ENCODE measurements at places on chromosomes 3 and 15.

GRCh38 chr3:106282943-106283342, 414.1 kb upstream of the CBLB start:
- DNase-seq: no peak

DNA sequence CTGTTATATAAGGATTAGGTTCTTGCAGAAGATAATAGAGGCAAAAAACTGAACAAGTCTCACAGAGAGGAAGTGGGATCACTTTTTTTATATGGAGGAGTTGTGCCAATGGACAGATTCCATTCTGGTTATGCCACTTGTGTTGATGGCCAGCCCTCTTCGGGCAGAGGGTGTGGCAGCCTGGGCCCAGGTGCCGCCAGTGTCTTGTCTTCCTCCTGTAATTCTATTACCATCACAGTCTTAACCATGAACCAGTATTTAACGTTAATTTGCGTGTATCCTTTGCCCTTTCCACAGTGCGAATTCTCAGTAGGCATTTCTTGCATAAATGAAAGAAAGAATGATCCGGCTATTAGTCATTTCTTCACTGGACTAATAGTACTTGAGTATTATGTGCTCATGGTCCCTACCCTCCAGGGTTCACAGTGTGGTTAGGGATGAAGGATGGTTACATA, 7.0 kb upstream of the USP4 start:
- no peak for DNase-seq

GRCh38 chr3:56975567-56975966, 84.9 kb upstream of the SPATA12 start:
- no peak for DNase-seq

- DNase-seq: no peak
Measured at GRCh38 chr3:177035676-177036075, 161.6 kb downstream of the TBL1XR1 start.

DNA sequence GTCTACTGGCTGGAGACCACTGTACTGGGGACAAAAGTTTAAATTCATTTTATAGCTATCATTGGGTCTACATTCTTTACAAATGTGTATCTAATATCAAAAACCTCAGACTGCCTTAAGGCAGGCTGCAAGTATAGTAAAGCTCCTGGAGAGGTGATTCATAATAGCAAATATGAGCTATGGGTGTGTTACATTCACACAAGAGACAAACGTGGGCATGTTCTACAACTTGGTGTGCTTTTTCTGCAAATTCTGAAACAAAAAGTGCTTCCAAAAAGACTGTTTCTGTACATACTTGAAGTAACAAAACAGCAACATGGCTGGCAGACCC, 1101.4 kb downstream of the ROBO1 start:
- peak; percentile 87 for DNase-seq

GRCh38 chr15:81893182-81893835, 152.5 kb downstream of the MEX3B start:
- no peak for DNase-seq

DNA sequence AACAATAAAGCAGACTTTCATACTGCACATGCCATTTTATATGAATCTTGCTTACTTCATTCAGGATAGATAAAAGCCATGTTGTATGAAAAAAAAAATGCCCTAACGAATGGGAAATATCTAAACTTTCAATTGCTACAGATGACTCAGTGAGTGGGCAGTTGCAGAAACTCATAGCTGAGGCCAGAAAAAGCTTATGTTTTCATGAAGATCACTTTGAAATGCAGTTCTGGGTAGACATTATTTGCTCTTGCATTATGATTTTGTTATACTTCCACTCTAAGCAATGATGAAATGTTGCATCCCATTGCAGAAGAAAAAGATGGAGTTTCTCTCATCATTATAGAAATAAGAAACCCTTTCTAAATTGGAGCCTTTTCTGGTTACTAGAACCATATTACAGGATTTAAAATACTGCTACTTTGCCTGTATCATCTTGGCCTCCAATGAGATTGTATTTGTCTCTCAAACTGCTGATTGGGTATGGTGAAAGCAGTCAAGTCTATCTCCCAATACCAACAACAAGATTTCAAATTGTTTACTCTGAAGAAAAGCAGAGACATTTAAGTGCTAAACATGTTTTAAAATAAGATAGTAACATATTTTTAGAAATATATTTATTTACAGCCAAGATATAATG, 17.0 kb downstream of the PEAK1 start:
- DNase-seq: no peak

DNA sequence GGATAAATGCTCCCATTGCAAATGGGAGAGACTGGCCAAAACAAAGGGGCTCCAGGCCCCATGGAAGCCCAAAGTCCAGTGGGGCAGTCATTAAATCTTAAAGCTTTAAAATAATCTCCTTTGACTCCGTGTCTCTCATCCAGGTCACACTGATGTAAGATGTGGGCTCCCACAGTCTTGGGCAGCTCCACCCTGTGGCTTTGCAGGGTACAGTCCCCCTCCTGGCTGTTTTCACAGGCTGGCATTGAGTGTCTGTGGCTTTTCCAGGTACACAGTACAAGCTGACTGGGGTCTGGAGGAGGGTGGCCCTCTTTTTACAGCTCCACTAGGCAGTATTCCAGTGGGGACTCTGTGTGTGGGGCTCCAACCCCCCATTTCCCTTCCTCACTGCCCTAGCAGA, 45.9 kb downstream of the NIPA2 start:
- DNase-seq: no peak

DNA sequence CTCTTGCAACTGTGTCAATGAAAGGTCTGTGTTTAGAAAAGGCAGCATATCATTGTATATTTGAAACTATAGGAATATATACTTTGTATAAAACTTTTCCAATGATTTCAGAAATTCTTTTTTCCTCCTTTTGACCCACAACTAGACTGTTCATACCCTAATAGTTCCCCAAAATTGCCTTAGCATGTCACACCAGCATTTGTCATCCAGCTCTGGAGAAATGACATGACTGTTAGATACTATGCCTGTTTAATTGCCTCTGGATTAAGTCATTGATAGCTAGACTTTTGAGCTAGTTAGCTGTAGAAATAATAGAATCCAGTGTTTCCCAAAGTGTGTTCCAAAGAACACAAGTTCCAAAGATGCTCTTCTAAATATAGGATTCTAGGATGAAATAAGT, 32.4 kb downstream of the B3GALNT1 start:
- DNase-seq: no peak

GRCh38 chr3:123883701-123884202, 380 bp downstream of the MYLK start:
- no peak for DNase-seq

DNA sequence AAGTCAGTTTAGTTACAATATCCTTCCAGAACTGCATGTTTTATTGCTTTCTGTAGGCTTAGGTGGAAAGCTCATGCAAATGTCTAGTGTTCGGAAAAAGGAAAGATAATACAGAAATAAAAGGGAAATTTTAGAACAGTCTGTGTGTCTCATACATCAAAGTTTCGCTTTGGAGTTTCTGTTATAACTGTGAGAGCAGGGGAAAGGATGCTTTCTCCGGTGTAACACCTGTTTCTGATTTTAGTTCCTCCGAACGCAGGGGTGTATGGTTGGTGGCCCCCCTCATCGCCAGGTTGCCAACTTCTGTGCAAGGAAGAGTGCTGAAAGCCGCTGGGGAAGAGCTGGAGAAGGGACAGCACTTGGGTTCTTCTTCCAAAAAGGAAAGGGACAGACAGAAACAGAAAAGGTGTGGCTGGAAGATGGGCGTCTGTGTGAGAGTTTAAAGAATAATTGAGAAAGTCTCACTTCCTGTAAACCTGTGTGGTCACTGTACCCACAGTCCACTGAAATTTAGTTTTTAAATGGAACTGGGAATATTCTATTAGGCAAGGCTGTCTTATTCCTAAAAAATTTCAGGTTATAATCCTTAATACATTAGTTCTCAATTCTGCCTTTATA, 6.7 kb downstream of the P2RY12 start:
- no peak for DNase-seq

- no peak for DNase-seq
Measured at GRCh38 chr3:127731546-127732289, 59.0 kb downstream of the ABTB1 start.

DNA sequence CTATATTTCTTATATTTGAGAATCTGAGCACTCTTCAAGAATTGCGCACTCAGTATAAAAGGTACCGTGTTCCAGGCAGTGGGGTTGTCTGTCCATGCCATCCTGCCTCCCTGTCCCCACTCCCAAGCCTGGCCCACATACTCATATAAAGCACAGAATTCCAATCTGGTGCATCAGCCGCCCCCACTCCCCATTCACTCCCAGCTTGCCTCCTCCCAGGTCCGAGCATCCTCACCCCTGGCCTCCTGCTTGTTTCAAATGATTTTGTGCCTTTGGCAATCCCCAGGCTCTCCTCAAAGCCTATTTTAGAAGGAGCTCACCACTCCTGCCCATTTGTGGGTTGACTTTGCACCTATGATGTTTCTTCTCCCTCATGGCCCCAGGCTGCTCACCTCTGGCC, 22.2 kb upstream of the IGF1R start:
- no peak for DNase-seq

DNA sequence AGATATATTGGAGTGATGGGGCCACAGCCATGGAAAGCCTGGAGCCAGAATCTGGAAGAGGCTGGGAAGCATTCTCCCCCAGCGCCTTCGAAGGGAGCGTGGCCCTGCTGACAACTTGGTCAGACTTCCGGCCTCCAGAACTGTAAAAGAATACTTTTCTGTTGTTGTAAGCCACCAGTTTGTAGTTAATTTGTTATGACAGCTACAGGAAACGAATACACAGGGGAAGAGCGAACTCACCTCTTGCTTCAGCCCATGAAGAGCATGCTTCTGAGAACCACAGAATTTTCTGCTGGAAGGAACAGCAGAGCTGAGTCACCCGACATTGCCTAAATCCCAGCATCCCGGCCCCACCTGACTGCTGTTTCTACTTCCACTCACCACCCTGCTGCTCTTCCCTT, 501.7 kb downstream of the SHQ1 start:
- DNase-seq: peak; percentile 92

DNA sequence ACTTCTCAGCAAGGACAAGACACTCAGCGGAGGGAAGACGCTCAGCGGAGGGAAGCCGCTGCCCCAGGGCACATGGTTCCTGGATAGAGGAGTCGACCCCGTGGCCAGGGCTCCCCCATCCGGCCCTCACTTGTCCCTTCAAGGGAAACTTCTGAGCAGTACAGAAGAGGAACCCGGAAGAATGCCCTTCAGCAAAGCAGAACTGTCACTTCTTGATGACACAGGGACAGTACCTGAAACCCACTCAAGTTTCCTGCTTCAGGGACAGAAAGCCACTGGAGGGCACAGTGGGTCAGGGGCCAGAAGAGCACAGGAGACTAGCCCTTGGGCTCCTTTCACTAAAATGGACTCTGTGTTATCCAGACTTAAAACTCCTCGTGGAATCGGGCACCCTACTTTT, 97.8 kb upstream of the RPL32 start:
- DNase-seq: no peak

DNA sequence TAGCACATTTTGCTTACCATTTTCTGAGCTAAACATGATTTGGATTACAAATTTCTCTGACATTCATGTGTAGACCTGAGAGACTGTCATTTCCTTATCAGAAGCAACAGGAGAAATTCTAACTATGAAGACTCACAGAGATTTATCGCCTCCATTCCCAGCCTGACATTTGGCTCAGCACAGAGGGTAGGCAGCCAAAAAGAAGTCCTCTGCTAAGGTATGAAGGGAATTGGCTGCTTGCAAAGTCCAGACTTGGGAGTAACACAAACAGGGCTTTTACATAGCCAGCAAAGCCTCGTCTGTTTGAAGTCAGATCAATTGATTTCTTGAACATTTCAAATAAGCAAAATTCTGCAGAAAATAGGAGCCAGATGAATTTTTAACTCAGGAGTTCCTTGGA, 57.0 kb upstream of the CMSS1 start:
- no peak for DNase-seq

DNA sequence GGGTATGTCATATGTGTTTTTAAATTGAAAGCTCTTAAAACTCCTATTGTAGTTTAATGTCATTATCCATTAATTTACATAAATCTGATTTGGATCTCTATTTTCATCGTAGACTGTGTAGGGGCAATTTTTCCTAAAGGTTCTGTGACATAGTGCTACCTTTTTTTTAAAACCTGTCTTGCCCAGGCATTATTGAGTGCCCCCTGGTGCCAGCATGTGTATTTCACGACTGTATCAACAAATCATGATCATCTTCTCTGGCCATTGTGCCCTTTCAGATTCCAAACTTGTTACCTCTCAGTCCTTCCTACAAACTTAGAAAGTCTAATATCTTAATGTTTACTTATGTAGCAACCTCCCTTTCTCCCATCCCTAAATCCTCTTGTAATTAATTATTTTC, 97.2 kb upstream of the FLNB start:
- DNase-seq: peak; percentile 6

DNA sequence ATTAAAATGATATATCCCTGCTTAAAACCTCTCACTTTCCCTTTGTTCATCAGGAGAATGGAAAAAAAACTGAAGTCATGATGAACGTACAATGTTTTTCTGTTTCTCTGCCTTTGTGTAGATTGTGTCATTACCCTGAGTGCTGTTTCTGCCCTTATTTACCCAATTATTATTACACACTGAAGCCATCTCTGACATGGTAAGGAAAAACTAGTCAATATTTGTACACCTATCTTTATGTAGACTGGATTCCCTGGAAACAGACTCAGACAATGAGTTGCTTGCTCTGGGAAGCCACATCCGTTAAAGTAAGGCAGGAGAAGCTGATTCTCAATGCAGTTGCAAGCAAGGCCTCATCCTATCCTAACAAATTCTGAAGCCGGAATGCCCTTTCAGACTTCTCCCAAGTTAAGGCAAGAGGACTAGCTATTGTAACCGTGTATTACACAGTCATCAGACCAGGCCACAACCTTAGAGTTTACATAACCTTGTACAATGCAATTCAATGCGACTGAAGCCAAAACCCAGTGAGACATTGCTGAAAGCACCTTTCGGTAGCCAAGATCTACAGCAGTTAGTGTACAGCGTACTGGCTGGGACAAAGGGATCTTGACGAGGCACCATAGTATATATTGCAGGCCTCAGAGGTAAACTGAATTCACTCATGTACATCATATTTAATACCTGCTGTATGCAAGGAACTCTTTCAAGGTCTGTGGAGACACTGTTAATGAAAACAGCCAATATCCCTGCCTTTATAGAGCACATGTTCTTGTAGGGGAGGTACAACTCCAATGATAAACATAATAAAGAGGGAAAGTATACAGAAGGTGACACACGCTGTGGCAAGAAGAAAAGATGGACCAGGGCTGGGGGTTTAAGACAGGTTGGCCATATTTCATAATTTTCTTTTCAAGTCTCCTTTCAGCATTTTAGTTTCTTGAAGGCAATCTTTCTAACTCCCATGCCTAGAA, 1040.8 kb upstream of the SEMA6D start:
- no peak for DNase-seq

GRCh38 chr15:67049351-67050044, 15.9 kb upstream of the SMAD3 start:
- peak; percentile 94 for DNase-seq

- DNase-seq: peak; percentile 76
Measured at GRCh38 chr3:156751461-156752025, 74.6 kb upstream of the LEKR1 start.

GRCh38 chr15:86082619-86083380, 3.1 kb downstream of the AGBL1 start:
- no peak for DNase-seq

- no peak for DNase-seq
Measured at GRCh38 chr3:144259267-144259666, 287.6 kb downstream of the DIPK2A start.

Data from foreskin keratinocyte (primary cell).